Posterior cingulate gyrus (tissue), 11 donors: ENCODE measurements at places on chromosomes 3 and 15.

DNA sequence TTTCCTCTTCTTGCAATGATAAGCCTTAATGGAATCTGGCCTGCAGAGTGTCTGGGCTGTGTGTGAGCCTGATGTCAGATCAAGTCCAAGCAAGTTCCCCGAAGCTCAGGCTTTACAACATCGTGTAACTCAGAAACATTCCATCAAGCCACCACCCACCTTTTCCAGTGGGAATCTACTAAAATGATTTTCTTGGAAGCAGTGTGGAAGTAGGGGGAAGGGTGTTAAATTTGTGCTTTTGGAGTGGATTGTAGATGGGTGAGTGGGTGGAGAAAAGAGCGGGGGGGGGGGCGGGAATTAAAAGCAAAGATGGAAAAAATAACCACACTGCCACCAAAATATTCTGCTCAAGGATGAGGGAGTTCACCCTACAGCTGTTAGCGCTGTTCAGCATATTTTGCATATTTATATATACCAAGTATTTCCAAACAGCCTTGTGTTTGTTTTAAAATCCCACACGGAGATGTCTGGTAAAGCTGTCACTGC lies 53.6 kb downstream of the VGLL3 start:
- DNase-seq = no peak

DNA sequence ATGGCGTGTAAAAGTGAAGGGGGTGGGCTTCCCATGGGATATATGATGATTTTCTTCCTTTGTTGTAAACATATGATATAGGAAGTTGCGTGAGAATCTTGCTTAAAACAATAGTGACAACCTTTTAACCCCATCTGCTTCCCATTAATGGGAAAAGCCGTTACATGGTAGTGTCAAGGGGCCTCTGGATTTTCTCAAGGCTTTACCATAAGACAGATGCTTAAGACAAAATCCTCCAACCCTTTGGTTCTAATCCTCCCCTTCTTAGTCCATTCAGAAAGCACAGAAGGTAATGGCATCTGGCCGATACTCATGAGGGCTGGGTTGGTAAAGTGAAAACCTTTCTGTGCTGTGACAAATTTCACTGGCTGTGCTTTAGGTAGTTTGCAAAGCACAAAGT lies 25.0 kb downstream of the DPH3 start:
- no peak for DNase-seq

DNA sequence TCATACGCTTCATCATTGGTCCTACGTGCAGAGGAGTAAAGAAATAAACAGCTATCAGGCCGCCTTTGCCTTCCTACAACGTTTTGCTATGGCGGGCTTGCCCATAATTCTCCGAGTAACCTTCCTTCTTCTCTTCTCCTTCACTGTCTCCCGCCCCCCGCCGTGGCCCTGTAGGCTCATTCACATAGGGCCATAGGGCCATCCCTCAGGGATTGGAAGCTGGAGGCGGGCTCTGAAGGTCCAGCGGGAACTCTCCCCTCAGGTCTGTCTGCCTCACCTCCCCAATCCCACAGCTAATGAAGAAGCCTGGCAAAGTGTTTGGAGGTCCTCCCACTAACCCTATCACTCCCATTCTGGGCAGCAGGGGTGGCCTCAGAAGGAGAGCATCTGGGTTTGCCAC lies 43.6 kb downstream of the SEMA5B start:
- DNase-seq = no peak

- no peak for DNase-seq
Observed at GRCh38 chr3:35965908-35966307, 326.6 kb downstream of the ARPP21 start.

GRCh38 chr3:19264424-19264823 lies 116.1 kb downstream of the KCNH8 start:
- DNase-seq = no peak

DNA sequence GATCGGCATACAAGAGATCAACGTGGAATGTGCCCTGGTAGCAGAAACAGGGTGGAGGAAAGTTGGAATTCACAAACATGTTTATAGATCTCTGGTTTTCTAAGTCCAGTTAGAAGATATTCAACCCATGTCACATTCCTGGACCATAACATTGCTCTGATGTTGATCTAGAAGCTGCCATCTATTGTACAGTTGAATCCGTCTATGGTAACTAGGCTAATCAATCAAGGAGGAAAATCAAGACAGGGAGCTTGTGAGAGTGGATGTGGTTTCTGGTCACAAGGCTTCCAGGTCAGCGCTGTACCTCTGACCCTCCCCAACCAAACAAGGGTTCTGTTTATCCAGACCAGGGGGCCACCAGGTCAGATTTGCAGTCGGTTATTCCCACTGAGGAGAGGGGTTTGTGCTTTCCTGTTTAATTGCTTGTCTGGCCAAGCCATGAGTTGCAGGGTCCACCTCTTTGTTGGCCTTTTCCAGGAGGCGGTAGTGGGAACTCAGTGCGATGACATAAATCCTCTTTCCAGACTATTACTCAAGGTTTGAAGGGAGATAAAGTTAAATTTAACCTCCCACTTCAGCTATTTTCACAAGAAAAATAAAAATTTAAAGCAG lies 130.3 kb downstream of the SLCO3A1 start:
- no peak for DNase-seq

DNA sequence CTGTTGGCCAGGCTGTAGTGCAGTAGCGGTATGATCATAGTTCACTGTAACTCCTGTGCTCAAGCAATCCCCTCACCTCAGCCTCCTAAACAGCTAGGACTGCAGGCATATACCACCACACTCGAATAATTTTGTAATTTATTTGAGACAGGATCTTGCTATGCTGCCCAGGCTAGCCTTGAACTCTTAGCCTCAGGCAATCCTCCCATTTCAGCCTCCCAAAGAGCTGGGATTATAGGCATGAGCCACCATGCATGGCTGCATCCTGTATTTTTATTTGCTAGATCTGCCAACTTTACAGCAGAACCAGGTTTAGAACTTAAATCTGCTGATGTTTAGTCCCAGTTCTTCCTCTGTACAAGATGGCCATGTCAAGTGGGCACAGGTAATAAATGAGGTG lies 69.6 kb downstream of the ERC2 start:
- no peak for DNase-seq

GRCh38 chr3:131998027-131998426 lies 36.8 kb downstream of the CPNE4 start:
- no peak for DNase-seq

DNA sequence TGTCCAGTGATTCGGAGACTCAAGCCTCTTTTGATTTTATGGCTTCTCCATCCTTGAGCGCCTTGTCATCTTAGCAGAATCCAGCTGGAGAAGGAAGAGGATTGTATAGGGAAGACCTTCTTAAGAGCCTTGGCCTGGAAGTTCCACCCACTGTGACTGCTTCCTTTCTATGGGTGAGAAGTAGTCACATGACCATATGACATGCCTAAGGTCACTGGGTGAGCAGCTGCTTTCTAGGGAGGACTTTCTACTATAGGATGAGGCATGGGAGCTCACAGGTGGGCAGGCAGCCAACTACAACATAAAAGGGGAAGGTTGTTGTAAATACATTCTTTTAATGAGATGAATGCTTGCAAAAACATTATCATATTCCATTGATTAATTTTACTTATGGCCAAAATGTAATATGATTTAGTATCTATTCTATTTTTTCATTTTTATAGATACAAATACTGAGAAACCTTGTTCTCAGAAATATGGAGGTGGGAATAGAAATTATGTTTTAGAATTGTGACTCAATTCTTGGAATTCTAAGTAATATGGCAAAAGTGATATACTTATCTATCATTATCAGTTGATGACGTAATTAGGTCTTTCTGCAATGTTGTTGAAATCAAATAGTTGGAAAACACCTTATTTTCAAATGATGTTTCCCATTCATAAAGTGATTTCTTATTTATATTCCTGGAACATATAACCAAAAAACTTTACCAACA lies 53.6 kb upstream of the MINAR1 start:
- DNase-seq = no peak

DNA sequence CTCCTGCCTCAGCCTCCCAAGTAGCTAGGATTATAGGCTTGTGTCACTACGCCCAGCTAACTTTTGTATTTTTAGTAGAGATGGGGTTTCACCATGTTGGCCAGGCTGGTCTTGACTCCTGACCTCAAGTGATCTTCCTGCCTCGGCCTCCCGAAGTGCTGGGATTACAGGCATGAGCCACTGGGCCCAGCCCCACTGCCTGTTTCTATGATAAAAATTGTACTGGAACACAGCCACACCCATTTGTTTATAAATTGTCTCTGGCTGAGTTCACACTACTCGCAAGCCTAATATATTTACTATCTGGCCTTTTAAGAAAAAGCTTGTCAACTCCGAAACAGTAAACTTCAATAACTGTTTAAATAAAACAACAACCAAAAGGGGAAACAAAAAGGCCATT lies 309.4 kb upstream of the WNT5A start:
- DNase-seq = no peak

GRCh38 chr3:49004352-49005302 lies 2.6 kb upstream of the WDR6 start:
- DNase-seq = no peak

- no peak for DNase-seq
Observed at GRCh38 chr3:155859859-155860258, 5.6 kb upstream of the SLC33A1 start.

DNA sequence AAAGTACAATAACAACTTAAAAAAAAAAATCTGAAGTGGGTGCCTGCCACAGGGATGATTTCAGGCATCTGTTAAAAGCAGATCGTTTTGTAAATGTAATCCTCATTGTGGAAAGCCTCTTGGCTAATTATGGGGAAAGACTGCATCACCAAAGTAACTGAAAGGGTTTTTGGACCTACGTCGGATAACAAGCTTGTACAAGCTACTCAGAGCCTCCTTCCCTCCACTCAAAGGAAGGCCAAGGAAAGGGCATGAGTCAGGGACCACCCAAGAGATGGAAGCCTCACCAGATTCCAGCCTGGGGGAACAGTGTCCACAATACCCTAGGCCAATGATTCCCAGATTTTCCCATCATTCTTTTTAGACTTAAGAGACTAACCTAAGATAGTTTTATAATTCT lies 84.3 kb downstream of the ATP1B3 start:
- DNase-seq = no peak

DNA sequence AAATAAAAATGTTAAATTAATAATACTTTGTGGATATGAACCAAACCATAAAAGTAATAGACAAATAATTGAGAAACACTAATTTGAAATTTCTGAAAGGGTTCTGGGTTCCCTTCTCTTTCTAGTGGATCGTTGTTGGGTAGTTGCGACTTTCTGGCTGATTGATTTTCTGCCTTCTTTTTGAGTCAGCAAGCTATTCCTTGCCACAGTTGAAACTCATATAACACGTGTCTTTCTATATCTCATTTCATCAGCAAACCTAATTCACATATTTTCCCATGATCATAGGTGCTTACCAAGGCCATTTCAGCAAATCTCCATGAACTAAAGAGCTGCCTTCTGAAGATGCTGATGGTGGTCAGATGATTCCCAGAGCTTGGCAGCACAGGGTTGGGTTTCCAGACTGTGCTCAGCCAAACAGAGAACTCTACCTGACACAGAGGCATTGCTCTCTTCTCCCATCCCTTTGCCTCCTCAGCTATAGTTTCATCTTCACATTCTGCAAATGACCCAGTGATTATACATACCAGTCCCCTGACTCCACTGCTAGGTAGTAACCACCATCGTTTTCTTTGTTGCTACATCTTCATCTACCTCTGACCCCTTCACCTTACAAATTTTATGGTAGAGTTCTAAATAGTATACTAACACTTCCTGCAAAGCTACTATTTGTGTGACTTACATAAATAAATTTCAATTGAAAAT lies 383.9 kb upstream of the DPH6 start:
- DNase-seq = no peak

- DNase-seq = no peak
Observed at GRCh38 chr15:69843276-69843899, 254.3 kb downstream of the TLE3 start.

DNA sequence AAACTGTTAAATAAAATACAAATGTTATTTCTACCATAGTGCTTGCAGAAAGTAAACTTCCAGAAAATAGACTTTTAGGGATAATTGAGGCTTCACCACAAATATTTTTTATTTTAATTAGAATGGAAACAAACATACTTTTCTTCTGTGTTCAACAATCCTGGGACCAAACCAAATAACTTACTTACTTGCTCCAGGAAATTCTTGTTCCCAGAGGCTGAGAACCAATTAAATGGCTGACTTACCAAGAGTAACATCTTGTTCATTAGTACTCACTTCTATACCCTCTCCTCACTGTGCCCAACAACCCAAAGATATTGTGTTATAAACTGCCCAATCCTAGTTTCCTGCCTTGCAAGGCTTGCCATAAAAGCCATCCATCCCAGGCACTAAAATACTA lies 172.2 kb upstream of the PFN2 start:
- no peak for DNase-seq

GRCh38 chr15:95018888-95019545 lies 787.7 kb downstream of the MCTP2 start:
- no peak for DNase-seq

DNA sequence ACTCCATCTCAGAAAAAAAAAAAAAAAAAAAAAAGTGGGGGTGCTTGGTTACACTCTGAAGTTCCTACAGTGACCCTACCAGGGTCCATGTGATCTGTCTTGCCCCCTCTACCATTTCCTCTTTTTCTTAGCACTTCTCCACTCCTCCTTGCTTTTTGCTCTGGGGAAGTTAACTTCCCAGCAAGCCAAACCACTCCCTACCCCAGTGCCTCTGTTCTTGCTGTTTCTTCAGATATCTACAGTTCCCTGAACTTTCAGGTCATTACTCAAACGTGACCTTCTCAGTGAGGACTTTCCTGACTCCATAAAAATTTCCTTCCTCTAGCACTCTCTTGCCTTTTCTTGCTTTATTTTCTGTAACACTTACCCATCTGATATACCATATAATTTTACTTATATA lies 61.1 kb upstream of the GCNT3 start:
- DNase-seq = no peak

DNA sequence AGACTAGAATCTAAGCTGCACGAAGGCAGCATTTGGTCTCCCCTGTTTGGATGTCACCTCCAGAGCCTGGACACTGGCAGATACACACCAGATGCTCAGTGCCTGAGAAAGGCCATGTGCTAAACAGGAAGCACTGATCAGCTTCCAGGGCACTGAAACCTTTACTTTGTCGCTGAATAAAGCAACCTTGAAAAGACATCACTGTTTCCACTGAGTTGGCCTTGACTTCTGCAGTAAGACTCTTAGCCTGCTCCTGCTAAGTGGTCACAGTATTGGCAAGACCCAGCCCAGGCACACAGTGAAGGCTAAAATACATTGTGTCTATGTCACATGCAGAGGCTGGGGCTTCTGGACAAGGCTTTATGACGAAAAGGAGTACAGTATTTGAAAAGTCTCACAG lies 104.3 kb upstream of the ICE2 start:
- DNase-seq = no peak

DNA sequence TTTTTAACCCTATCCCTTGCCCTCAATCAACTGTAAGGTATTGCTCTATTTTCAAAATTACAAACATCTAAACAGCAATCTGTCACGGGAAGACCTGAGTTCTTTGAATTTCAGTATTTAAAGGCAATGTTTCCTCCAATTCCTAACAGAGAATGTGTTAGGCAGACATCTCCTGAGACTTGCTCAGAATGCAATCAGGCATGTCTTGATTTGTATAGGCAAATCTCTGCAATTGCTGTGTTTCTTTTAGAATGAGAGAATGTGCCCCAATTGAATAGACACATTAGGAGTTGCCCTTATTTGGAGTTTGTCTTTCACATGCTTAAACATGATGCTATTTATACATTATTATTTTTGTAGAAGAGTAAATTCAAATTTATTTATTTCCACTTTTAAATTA lies 205.6 kb downstream of the CADM2 start:
- no peak for DNase-seq
